ENCODE measurements at places on chromosomes 5 and 9.

DNA sequence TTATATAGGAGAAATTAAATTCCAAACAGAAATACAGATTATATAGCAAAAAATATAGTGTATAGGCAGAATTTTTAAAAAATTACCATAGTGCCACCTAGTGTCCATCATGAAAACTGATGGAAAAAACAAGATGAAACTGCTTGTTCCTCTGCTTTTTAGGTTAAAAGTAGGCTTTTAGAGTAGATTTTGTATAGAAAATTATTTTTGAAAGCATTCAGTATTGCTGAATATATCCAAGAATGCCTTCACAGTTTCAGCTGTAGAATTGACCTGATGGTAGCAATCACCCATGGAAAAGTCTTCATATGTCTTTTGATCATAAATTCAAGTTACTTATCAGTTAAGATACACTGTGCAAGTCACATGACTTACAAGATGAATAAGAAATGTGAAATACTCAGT lies 19.7 kb downstream of the RIOK2 start:
- no peak for DNase-seq

- DNase-seq: peak; percentile 36
Measured at GRCh38 chr9:96418920-96419690, 935 bp upstream of the ZNF367 start.

DNA sequence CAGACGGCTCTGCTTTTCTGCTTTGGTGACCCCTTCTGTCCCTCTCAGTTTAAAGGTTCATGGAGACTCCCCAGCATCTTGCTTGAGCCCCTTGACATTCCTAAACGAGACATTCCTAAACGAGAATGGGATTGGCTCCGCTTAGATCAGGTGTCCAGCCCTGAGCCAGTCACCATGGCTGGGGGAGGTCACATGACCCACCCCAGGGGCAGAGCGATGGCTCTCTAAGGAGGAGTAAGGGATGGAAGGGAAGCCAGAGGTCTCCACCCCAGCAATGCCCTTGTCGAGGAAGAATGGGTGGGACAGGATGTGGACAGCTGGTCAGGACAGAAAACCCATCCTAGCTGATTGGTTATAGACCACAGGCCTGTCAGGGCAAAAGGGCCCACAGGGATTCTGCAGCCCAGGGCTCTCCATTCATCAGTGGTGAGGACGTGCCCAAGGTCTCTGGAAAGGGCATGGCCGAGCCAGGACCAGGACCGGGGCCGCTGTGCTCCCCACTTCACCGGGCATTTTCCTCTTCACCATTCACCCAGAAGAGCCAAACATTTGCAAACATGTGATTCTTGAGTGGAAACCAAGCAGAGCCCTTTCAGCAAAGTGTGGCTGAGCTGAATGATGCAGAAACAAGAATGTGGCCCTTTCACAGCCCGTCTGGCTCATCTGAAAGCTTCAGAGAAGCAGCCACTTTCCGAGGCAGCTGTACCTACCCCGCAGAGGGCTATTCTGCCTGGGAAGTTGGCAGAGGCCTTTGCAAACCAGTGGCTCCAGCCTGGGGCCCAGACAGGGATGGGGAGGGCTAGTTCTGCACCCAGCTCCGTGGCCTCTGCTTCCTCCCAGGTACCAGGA lies 19.8 kb upstream of the AIF1L start:
- DNase-seq: no peak

DNA sequence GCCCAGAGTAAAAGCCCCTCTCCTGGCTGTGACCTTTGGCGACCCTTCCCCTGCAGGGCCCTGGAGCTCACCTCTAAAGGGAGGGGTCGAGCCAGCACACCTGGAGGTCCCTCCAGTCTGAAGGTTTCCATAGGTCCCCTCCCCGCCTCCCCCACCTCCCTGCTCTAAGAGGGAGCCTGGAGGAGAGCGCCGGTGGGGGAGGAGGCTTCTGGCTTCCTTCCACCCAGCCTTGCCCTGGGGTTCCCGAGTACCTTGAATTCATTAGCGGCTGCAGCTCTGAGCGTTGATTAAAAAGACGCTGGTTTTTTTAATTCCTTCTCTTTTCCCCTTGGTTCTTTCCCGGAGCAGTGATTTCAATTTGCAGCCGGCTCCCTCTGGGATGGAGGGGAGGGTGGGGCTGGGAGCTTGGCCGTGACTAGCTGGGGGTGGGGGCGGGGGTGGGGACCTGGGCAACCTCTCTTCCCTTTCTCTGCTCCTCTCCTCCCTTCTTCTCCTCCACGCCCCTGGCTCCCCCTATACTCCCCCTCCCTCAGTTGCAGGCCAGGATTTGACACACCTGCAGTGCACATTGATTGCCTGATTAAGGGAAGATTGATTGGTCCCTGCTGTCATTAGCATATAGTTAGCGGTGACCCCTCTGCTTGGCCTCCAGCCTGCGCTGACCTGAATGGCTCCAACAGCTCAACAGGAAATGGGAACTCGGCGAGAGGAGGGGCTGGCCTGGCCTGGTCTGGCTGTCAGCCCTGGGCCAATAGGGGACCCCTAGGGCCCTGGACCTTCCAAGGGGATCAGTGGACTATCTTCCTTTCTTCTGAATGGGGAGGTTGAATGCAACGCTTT lies 67.5 kb upstream of the RAPGEF1 start:
- DNase-seq: no peak

DNA sequence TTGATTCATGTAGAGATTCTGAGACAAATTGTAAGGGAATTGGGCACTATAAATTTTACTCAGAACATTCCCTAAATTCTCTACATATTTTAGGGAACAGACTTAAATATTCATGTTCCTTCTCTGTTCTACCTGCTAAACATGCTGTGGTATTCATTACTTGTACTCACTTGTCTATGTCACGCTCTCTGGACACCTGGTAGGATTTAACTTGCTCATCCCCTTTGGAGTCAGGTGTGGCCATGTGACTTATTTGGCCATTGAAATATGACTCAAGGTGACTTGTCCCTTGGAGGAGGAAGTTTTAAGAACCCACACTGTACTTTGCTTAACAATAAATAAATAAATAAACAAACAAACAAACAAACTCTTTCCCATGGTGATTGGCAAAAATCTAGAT lies 2258.8 kb upstream of the WWC1 start:
- DNase-seq: no peak

DNA sequence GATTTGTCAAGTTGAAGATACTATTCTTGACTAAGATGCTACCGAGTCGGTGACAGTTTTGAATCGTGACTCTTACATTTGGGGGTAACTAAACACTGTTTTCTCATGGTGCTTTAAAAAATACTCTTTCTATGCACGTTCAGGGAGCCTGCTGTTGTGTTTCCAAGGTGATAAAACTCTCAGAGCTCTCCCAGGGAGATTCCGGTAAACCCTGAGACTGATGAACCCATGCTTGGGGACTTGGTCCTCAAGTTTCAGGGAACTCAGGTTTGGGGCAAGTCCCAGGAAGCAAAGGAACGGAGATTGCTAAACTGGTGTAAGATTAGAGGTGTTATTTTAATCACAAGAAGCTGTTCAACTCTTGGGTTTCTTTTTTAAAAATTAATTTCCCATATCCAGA lies 1.4 kb downstream of the GDA start:
- no peak for DNase-seq

DNA sequence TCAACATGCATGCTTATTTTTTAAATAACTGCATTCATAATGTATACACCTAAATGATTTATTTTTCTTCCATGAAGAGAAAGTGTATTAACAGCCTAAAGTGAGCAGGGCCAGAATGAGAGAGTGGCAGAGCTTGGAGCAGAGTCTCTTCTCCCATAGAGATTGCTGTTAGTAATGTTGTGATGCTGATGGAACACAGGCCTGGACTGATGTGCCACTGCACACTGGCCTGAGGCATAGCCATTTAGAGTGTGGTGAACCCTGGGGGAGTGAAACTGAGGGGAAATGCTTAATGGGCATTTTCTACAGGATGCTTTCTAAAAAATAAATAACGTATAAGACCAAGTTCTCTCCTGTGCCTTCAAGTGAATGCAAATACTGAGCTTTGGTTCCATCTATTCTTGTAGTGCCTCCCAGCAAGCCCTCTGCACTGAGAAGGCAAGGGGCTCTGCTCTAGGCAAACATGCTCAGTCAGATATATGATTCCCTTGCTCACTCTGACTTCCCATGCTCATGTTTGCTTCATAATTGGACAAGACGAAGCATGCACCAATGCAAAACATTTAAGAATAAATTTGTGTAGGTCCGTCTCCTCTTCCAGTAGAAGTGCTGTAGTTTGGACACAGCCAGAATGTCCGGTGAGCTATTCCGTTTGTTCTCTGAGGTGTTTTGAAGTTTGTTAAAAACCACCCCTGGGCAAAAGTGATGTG lies 185.7 kb downstream of the PBX3 start:
- no peak for DNase-seq

DNA sequence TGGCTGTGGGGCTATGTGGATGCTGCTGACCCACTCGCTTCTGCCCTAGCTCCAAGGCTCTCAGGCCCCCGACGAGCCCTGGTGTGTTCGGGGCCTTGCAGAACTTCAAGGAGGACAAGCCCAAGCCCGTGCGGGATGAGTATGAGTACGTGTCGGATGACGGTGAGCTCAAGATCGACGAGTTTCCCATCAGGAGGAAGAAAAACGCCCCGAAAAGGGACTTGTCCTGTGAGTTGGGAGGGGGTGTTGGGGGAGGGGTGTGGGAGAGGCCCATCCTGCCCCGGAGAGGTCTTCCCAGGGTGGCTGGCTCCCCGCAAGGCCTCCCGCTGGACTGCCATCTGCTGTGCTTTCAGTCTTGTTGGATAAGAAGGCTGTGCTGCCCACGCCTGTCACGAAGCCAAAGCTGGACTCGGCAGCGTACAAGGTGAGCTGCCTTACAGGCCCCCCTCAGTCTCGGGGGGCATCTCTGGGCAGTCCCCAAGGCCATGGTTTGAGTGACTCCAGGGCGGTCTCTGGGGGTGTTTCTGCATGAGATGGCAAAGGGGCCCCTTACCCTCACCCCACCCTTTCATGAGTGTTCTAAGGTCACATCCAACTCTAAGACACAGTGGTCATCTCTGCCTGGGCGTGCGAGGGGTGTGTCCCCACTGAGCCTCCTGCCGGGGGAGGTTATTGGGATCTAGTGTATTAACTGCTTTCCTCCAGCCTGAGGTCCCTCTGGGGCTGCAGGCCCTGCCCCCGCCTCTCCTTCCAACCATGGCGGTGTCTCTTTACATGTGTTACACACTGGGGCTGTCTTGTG lies 89.5 kb downstream of the PHF2 start:
- DNase-seq: no peak

DNA sequence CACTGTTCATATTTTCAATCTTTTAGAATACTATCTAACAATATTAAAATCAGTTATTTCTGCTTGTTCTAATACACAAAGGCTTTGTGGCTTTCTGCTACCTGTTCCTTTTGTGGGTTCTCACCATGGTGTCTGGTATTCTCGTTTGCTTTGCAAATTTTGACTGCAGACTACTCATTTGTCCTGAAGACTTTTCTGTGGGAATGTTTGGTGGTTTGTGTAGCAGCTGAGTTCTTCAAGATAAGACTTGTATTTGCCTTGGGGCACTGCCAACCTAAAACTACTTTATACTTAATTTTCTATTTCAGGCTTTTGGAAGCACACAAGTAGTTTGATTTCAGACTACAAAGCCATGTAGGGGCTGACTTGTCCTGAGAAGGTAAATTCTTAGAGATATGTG lies 11.1 kb downstream of the IL33 start:
- DNase-seq: no peak

DNA sequence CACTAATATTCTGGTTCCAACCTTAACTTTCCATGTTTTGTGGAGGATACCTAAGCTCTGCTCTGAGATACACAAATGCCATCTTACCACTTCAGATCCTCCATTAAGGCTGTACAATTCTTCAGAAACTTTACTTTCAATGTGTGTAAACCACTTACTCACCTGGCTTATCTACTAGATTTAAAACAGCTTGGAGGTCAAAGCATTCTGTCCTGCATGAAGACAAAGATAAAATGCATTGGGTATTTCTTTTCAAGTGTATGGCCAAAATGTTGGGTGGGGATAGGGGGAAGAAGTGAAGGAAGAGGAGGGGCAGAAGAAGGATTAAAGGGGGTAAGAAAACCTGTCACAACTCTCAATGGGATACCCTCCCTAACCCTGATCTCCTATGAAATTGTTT lies 939 bp downstream of the GOLGA1 start:
- no peak for DNase-seq

DNA sequence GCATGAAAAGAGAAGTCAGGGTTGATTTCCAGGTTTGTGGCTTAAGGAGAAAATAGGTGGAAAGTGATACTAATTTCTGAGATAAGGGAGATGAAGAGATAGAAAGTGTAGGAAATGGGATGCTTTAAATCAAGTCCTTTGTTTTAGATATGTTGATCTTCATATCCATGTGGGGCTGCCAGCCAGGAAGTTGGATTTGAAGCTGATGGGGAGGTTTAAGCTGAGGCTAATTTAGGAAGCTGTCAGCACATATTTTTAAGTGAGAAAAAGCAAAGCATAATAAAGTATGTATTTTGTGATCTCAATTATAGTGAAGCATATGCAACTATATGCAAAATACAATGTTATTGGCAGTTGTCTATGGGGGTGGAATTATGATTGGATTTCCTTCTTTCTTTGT lies 428.4 kb downstream of the CSNK1G3 start:
- DNase-seq: no peak

DNA sequence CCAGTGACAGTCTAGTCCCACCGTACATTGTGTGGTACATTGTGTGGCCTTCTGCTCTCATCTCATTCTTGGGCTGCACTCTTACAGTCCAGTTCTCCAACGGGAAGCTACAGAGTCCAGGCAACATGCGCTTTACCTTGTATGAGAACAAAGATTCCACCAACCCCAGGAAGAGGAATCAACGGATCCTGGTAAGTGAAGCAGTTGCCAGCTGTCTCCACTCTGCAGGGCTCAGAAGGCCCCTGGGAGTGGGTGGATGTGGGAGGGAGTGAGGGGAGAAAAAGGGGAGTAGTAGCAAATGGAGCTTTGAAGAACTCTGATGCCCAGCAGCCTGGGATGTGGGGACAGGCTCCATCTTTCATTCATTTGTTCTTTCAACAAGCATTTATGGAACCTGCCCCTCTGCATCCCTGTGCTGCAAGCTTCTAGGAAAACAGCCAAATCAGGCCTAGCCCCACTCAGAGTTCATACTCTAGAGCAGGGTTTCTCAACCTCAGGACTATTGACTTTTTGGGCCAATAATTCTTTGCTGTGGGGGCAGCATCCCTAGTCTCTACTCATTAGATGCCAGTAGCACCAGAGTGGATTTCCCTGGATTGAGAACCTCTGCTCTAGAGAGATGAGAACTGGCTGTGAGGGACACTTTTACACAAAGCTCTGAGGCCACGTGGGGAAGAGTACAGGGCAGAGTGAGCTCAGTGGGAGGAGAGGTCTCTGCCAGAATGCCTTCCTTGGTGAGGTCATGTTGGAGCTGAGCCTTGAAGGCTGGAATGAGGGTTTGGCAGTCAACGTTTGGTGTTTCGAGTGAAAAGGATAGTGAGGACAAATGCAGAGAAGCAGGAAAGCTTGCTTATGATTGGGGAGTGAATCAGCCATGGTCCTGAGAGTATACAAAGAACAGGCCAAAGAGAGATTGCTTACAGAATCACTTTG lies 1.1 kb downstream of the POLR1E start:
- DNase-seq: no peak

DNA sequence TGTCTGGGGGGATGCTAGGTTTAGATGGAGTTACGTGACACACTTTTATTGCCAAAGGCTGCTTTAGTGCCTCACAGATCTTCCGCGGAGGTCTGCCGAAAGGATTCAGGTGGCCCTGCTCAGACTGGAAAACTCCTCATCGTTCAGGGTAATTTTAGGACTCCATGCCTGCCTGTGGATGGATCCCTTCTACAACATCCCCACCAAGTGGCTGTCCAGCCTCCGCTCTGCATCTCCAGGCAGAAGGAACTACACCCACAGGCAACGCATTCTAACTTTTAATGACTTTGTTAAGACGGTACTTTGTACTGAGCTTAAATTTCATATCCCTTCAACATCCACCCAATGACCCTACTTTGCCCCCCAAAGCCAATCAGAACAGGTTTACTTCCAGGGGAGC lies 29.4 kb downstream of the ATPSCKMT start:
- DNase-seq: no peak
